ENCODE measurements at places on chromosomes 4 and X. TPM values are rescaled to one million over a fixed set of nuclear protein-coding genes. Genes with fewer than 3 reads are reported as not detected.

Gene GAGE12F
- not detected for total RNA-seq

Gene KDR
- total RNA-seq: 68.6 TPM

DNA sequence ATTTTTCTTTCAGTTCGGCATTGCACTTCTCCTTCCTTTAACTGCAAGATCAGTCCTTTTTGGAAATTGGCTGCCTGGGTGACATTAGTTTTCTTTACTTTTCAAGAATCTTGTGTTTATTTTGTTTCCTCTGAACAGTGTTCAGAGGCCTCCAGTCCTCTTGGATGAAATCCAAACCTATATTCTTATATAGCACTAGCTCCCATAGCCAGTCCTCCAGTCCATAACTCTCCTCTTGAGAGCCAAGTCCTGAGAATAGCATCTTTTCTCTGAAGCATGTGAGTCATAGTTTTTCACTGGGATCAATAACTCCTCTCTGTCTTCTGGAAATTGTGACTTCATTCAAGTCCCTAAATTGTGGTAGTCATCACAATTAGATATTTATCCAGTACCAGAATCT is 357.5 kb downstream of the RAPGEF2 start:
- no peak for DNase-seq

- no peak for DNase-seq
Measured at GRCh38 chr4:132792310-132792709, 356.8 kb upstream of the PCDH10 start.

DNA sequence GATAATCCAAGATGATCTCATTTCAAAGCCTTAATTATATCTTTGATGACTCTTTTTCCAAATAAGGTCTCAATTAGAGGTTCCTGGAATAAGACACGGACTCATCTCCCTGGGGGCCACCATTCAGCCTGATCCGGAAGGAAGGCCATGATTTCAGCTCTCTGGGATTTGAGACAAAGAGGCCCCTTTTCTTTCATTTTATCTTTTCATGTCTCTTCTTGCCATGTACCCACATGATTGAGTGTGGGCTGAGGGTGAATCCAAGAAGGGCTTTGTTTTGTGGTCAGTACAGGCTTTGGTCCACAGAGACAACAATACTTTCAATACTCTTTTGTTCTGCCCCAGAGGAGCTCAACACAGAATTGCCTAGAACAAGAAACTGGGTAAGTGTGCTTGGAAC is 261.2 kb downstream of the TRIML1 start:
- DNase-seq: no peak

Gene DSPP
- not detected for total RNA-seq

Gene PLP1
- total RNA-seq: 68.2 TPM

GRCh38 chrX:68672581-68673318 is 25.3 kb downstream of the STARD8 start:
- DNase-seq: no peak

DNA sequence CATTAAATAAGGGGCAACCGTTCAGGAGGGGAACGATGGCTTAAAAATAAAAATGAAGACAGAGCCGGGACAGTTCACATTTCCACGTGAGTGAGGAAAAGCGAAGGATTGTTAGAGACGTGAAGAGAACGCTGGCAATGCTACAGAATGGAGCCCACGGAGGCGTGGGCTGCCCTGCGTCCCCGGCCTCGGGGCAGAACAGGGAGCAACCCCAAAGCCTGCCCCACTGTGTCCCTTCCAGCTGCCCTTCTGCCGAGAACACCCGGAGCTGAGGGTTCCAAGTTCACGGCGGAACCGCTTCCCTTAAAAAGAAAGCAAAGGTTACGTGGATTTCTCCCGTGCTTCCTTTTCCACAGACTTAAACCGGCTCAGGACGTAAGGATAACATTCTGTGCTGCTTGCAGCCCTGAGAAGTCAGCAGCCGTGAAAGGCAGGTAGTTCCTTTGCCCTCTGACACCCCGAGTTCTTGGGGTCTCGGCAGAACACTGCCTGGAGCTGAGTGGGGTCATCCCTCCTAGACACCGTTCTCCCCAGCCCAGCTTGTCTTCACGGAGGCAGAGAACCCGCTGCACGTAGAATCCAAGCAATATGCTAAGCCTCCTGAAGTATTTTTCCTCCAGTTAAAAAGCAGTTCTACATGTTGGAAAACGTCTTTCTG is 14.2 kb downstream of the DHRSX start:
- no peak for DNase-seq

- no peak for DNase-seq
Measured at GRCh38 chr4:105158837-105159236, 12.2 kb downstream of the TET2 start.

Gene LRIT3
- total RNA-seq: 0.16 TPM

Gene FGFR3
- total RNA-seq: 26.5 TPM

Gene BTK
- 7.6 TPM for total RNA-seq

DNA sequence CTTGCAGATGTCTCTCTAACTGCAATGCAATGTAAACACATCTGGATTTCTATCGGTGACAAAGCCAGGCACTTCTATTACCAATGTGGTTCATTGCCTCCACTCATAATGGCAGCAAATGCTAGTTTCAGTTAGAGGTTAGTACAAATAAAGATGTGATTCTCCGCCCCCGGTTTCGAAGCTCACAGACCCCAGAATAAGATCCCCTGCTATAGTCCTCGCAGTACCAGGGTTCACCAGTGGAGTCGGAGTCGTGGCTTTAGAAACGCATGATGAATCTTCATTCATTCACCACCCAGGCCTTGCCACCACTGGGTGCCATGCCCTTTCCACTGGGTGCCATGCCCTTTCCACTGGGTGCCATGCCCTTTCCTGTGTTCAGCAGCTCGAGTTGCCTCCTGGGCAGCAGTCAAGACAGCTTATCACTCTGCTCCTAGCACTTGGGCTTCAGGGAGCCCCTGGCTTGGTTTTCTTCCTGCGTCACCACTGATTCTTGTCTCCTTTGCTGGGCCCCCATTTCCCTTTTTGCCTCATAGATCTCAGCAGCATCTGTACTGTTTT is 3.5 kb upstream of the NAA10 start:
- DNase-seq: no peak

Gene CXCL10
- 7.6 TPM for total RNA-seq

Gene ADRA2C
- 1.1 TPM for total RNA-seq

GRCh38 chrX:106249706-106250379 is 81.7 kb downstream of the PWWP3B start:
- no peak for DNase-seq

Gene AKAP14
- total RNA-seq: not detected

Gene FGFBP2
- total RNA-seq: 0.74 TPM

Gene HDAC6
- total RNA-seq: 63.8 TPM

Gene VSIG4
- total RNA-seq: 22.4 TPM

- DNase-seq: no peak
Measured at GRCh38 chr4:149845743-149846142, 30.1 kb upstream of the IQCM start.

Gene IL21
- not detected for total RNA-seq

DNA sequence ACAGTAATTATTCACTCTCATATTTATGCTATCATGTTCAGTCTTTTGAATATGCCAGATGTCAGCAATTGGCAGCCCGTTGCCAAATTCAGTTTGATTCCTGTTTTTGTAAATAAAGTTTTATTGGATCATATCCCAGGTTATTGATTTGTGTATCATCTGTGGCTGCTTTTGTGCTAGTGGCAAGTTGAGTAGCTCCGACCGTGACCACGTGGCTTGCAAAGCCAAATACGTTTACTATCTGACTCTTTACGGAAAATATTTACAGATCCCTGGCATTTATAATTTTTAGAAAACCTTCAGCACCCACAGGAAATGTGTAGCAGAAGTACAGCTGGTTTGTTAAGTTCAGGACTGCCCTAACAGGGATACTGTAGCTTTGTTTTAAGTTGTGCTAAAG is 67.4 kb downstream of the VCX2 start:
- no peak for DNase-seq

Gene NLGN4X
- total RNA-seq: 15.7 TPM

GRCh38 chrX:76407795-76408194 is 19.7 kb upstream of the MAGEE1 start:
- no peak for DNase-seq

Gene MTCP1
- 11.7 TPM for total RNA-seq

GRCh38 chr4:19711871-19712270 is 539.8 kb upstream of the SLIT2 start:
- no peak for DNase-seq

Gene WDR1
- 107 TPM for total RNA-seq

Gene TLL1
- total RNA-seq: 7.6 TPM

Gene CITED1
- 1.6 TPM for total RNA-seq

- no peak for DNase-seq
Measured at GRCh38 chr4:41012293-41012692, 202.0 kb downstream of the APBB2 start.

- no peak for DNase-seq
Measured at GRCh38 chr4:145665773-145666172, 14.2 kb upstream of the C4orf51 start.

Gene NKX6-1
- total RNA-seq: not detected

DNA sequence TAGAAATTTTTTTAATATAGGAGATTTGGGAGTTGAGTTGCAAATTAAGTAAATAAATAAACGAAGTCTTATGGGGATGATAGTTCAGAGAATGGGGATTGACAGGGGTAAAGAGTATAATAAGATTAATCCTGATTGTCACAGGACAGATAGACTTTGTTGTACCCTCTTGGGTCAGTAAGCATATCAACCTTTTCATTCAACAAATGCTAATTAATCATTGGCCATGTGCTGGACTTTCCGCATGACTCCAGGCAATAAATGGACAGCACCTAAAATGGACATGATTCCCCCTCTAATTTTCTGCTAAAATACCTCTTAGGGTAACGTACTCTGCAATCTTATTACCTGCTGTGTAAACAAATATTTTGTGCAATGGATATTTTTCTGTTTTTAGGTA is 1331.1 kb upstream of the ADGRL3 start:
- no peak for DNase-seq

DNA sequence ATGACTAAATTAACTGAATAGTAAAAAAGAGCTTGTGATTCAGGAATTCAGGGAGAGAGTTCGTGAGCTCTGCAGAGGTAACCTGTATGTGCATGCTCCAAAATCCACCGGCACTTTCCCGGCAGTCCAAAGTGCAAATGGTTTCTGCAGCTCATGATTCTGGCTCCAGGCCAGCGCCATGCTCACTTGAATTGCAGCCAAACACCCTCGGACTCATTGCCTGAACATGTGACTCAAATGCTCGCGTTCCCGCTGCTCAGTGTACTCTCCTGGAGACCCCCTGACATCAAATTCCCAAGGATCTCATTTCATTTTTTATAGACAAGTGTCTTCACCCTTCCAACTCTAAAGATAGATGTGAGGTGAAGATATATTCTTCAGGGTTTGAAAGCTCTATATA is 44.1 kb upstream of the SH3RF1 start:
- DNase-seq: peak; percentile 50

Gene MAGEA10
- total RNA-seq: not detected

Gene GLRB
- total RNA-seq: 8.9 TPM

DNA sequence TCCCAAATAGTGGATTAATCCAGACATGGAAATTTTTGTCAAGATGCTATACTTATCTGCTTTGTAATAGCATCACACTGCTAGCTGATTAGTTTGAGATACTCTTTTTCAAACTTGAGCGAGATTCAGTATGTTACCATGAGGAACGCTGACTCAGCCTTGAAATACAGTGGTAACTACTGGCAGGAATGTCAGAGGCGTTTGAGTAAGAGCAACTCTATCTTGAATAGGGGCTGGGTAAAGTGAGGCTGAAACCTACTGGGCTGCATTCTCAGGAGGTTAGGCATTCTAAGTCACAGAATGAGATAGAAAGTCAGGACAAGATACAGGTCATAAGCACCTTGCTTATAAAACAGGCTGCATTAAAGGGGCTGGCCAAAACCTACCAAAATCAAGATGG is 2519.6 kb downstream of the ARAP2 start:
- no peak for DNase-seq

- DNase-seq: no peak
Measured at GRCh38 chrX:130688360-130688759, 214.6 kb downstream of the ENOX2 start.

Gene ERAS
- total RNA-seq: not detected

Gene CXCL6
- total RNA-seq: 0.16 TPM

Gene ETDB
- total RNA-seq: not detected

Data from urinary bladder (tissue), 4 donors.